Hematopoietic multipotent progenitor cell treated with erythropoietin and hydrocortisone succinate and interleukin-3 and kit ligand, for 4 days (in vitro differentiated cells): ENCODE measurements at places on chromosomes 4 and X.
A peak's percentile ranks its signal among the peaks of the same experiment; 100 is the strongest.

- no peak for DNase-seq
These were observed 17.9 kb downstream of the VEGFC start for GRCh38 chr4:176774852-176775251.

DNA sequence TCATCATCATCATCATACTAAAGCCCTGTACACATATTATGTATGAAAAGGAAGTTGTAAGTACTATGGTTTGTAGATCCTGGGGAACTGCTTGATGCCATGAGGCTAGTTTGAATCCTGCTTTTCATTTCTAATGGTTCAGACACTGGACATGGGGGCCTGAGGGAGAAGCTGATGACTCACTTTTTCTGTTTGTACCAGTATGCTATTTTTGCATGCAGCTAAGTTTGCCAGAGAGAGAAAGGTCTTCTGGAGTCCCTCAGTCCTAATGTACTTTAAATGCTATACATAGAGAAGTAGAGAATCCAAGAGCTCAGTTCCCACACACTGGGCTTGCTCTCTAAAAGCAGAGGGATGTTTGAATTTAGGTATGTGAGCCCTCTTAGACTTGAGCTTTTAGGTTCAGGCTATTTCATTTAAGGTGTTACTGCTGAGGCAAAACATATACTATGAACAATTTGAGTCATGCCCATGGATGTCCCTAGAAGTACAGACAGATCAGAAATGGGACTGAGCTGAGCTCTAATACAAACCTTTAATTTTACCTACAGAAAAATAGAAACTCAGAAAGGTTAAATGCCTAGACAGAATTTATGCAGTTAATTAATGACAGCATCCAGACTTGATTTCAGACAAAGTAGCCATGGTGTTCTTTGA is 17.6 kb upstream of the HS3ST1 start:
- DNase-seq: no peak

DNA sequence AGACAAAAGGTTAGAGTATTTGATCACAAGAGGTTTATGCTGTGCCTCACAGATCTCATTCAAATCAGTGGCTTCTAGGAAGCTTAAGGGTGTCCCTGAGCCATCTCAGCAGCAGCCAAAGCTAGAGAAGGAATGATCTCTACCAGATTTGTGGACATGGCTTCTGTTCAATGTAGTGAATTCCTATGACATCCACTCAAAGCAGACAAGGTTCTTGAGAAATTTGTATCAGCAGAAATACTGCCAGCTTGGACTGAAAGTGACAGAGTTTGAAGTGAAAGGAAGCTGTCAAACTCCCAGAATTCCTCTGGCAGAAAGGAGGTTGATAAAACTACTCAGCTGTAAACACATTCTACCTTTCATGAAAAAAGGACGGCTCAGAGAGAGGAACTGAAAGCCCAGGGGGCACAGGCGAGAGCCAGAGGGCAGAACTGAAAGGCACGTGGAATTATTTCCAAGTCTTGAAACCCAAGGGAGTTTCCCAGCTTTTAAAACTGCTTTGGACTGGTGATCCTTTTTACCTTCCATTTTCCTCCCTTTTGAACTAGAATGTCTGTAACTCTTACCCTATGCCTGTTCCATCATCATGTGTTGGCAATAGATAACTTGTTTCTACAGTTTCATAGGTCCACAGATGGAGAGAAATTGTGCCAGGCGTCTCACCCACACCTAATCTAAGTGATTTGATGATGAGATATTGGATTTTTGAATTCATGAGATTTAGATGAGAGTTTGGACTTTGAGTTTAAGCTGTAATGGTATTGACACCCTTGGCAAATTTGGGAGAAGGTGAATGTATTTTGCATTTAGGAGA is 14.5 kb upstream of the MED14 start:
- DNase-seq: no peak

- DNase-seq: peak; percentile 20
These were observed 85.3 kb downstream of the ZNF518B start for GRCh38 chr4:10371869-10372471.

DNA sequence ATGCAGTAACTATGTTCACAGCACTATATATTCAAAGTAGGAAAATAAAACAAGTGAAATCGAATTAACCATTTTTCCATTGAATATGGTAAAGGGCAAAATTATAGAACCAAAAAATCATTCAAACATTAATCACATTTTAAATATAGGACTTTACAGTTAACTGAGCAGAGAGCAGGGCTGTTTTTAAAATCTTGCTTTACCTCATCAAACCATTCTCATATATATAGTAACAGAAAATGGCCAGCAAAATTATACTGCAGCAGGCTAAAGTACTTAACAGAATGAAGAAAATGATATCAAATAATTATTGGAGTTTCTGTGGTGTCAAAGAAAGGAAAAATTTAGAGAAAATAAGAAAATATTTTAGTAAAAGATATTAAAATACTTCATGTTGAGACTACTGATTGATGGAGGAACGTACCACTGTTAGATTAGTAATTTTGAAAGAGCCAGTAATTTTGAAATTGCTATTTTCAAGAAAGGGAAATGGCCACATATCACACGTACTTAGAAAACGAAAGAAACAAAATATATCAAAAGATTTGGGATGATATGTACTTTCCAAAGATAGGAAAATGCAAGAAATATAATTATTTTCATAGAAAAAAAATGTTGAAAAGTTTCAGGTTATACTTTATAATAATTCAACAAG is 813.7 kb downstream of the DMD start:
- no peak for DNase-seq

GRCh38 chr4:177246641-177247584 is 62.8 kb upstream of the NEIL3 start:
- no peak for DNase-seq

DNA sequence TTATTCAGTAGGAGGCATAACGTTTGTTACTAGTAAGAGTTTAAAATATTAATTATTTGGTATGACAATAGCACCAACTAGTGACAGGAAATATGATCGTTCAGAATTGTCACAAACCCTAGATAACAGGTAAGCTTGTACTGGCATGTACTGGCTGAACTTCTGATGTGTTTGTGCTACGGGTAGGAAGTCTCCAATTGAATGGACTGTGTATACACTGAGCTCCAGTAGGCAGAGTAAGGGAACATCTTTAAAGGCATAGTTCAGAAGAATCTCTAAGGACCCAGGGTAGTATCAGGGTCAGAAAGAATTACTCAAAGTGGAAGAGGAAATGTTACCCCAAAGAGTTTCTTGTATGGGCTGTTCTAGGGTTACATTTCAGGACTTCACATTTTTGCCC is 230.4 kb downstream of the EDA2R start:
- peak; percentile 37 for DNase-seq

GRCh38 chrX:7120878-7121219 is 26.7 kb upstream of the STS start:
- no peak for DNase-seq

GRCh38 chr4:170666909-170667308 is 577.2 kb upstream of the AADAT start:
- DNase-seq: no peak

GRCh38 chr4:182883351-182883750 is 33.8 kb downstream of the DCTD start:
- no peak for DNase-seq

- no peak for DNase-seq
These were observed 301.4 kb upstream of the EPHA5 start for GRCh38 chr4:65971686-65972085.

DNA sequence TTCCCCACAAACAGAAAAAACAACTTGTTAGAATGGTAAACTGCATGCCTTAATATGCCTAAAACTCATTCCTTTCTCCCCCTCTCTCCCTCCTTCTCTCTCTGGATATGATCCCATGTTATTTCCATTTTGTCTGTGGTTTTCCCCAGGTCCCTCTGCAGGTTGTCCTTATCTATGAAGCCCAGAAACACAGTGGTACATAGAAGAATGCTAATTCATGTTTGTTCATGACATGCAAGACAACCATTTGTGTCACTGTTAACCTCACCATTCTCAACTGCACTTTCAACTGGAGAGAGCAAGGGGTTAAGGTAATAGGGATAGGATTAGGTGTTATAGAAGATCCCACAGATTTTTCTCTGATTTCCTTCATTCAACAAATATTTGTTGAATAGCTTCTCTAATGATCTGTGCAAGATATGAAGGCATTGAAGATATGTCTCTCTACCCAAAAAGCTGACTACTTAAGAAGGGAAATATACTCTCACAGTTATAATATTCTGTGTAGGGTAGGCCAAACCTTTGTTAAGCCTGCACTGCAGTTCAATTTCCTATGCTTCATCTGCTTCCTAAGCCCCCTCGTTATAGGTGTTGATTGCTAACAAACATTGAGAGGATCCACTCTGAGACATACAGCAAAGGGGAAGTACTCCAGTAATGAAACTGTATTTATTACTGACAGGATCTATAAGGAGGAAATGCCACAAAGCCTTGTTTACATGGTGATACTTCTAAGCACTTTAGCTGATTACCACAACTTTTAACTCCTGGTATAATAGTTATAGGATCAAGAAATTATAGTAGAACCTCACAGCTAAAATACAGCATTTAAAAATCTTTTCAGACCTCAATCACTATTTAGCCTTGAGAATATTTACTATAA is 96.1 kb downstream of the FRYL start:
- DNase-seq: peak; percentile 87

DNA sequence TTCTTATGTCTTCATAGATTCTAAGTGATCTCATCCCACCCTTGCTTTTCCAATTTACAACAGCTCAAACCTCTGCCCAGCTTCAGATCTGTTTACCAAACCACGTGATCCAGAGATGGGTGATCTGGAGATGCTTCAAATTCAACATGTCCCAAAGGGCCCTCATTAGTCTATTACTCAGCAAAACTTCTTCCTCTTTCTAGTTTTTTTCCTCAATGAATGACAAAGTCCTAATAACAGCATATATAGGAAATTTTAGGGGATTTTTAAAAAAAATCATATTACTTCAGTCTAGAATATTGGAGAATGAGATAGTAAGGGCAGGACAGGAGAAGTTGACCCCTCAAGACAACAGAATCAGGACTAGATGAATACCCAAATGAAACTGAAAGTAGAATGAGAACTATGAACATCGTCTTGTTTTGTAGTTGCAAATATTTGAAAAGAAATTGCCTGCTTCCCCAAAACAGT is 127.1 kb downstream of the CFAP299 start:
- peak; percentile 46 for DNase-seq

GRCh38 chrX:21991504-21991903 is 40.6 kb upstream of the PHEX start:
- DNase-seq: no peak

GRCh38 chr4:189533603-189534002 is 407.1 kb upstream of the FRG1 start:
- peak; percentile 4 for DNase-seq

- DNase-seq: no peak
These were observed 334.4 kb upstream of the FSTL5 start for GRCh38 chr4:162498168-162498567.

- DNase-seq: no peak
These were observed 34.8 kb upstream of the MUC7 start for GRCh38 chr4:70437197-70437596.

- DNase-seq: no peak
These were observed 51.6 kb downstream of the NIPAL1 start for GRCh38 chr4:48068182-48068581.

- DNase-seq: peak; percentile 77
These were observed 70.1 kb upstream of the CBR4 start for GRCh38 chr4:169079942-169080827.

DNA sequence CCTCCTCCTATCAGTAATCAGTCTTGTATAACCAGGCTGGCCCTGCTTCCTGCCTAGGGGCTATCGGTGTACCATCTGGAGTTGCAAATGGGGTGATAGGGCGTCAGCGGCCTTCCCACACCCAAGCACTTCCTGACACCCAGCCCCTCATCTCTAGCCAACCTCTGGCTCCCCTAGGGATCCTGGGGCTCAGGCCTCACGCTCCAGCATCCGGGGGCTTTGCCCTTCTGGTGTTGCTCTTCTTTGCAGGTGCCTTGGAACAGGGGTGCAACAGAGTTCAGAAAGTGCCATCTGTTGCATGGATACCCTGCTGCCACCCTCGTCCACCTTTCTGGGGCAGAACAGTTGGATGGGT is 4.1 kb downstream of the IL9R start:
- peak; percentile 99 for DNase-seq

GRCh38 chr4:44848466-44848865 is 122.1 kb upstream of the GNPDA2 start:
- DNase-seq: no peak

DNA sequence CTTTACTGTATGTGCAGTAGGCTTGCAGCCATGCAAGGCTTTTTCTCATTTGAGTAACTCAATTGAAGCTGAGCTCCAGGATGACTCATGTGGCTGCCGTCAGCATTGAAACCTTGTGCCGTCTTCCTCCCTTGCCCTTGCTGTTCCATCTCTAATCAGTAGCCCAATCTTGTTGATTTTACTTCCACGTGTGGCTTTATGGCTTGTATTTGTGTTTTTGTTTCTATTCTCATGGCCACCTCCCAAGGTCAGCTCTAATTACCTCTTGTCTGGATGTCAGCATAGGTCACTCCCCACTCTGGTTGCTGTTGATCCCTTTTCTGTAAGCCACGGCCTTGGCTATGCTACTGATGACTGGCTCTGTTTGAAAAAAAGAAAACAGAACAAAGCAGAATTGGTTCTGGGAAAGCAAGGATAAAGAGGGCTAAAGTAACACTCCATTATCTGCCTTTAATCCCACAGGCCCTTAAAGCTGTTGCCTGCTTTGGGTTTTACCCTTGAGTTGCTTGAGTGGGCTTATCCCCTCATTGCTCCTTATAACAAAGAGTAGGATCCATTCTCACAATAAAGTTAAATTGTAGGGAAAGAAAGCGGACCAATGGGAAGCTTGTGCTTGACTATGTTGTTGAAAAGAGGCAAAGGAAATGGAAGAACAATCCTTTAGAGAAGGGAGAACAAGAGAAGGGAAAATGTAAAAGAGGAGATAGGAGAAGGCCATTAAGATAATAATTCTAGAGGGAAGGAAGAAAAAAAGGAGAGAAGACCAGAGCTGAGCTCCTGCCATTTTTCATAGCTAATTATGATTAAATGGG is 173.9 kb upstream of the PGRMC2 start:
- no peak for DNase-seq

DNA sequence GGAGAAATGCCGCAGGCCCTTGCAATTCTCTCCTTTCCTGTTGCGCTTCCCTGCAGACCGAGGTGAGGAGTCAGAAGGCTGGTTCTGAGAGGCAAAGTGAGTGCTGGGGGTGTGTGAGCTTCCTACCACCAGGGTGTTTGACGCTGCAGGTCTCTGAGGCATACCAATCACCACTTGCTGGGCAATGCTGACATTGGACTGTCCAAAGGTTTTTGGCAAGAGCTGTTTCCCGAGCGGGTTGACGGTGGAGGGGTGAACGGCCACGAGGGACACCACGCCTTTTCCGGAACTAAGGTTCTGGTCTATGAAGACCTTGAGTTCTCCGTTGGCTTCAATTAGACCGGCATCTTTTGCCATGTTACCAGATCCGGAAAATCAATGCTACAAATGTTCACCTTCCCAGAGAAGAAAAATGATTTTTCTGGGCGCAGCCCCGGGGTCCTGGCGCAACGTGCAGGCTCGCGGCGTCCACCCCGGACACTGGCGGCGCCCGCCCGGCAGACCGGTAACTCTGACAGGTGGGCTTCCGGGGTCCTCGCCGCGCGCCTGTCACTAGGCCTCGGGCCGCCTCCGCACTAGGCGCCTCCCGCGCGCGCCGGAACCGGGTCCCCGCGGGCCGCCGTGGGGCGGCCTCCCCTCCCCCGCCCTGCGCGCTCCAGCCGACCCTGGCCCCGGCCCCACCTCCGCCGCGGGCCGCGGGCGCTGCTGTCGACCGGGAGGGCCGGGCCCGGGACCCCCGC is 44.9 kb upstream of the FAM47C start:
- no peak for DNase-seq

- DNase-seq: no peak
These were observed 95.2 kb downstream of the SORBS2 start for GRCh38 chr4:185716577-185717376.
